Effector memory CD4-positive, alpha-beta T cell (primary cell): ENCODE measurements at places on chromosomes 7 and 10.

- no peak for DNase-seq
- no peaks in the 10 kb centered on the region for H3K4me1 ChIP-seq
- no peak overlapping the region for H3K4me3 ChIP-seq
- no peak overlapping the region for H3K27ac ChIP-seq
- no peaks in the 10 kb centered on the region for H3K36me3 ChIP-seq
Observed at GRCh38 chr7:107593025-107593410, 13.0 kb downstream of the BCAP29 start.

GRCh38 chr10:354901-355617 is 219.8 kb downstream of the ZMYND11 start:
- no peaks in the 10 kb centered on the region for H3K4me1 ChIP-seq
- H3K27ac ChIP-seq = no peak overlapping the region
- H3K4me3 ChIP-seq = no peak overlapping the region
- H3K36me3 ChIP-seq = no peaks in the 10 kb centered on the region
- no peak for DNase-seq
- H3K27me3 ChIP-seq = no peaks in the 10 kb centered on the region

DNA sequence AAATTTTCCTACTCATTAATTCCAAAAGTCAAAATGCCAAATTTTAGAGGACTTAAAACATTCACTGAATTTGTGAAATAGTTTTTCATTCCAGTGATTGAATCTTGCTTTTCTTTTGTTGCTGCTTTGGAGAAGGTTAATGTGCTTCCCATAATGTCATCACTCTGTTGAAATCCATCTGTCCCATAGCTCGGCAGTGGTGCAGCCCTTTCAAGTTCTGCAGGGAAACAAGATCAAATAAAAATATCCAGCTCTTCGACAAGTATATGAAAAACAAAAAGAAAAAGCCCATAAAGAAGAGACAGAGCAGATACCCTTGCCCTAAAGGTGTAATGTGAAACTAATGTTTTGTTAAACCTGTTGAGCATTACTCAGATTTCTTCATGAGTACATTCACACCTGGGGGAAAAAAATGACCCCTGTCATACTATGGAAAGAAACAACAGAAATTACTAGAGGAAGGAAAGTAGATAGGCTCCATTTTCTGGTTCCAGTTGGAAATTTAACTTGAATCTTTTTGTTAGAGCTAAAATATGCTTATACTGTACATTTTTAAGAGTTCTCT is 35.1 kb downstream of the AGR3 start:
- H3K27ac ChIP-seq = no peak overlapping the region
- H3K4me3 ChIP-seq = no peak overlapping the region
- no peaks in the 10 kb centered on the region for H3K4me1 ChIP-seq
- DNase-seq = no peak
- H3K27me3 ChIP-seq = no peaks in the 10 kb centered on the region

DNA sequence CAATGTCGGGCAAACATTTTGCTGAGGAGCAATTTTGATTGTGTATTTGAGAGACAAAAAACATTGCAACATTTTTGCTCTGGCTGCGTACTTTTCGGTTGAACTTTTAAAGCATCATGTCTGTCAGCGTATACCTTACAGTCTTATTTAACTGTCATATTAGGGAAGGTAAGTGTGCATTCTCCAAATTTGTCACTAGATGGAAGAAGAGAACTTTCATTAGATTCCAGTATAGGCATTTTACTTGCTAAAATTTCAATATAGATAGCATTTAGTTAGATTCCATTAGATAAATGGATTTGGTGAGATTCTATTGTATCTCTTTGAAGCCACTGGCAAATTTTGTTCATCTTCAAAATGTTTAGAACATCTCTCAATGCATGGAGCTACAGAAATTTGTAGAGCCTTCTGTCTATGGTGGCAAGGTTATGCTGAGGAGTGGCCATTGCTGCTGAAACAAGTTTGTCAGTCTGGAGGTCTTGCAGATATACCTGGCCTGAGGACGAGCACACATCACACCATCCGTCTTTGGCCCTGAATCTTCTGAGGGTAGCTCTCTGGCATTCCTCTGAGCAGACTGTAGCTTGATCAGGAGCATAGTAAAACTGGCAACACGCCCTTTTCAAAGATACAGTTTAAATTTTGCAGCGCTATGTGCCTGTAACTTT is 437.5 kb upstream of the MBL2 start:
- DNase-seq = no peak
- H3K4me3 ChIP-seq = no peak overlapping the region
- no peaks in the 10 kb centered on the region for H3K4me1 ChIP-seq
- no peak overlapping the region for H3K27ac ChIP-seq
- H3K36me3 ChIP-seq = no peaks in the 10 kb centered on the region
- H3K27me3 ChIP-seq = no peaks in the 10 kb centered on the region

GRCh38 chr7:80411621-80412020 is 100.2 kb downstream of the GNAT3 start:
- H3K36me3 ChIP-seq = no peaks in the 10 kb centered on the region
- DNase-seq = no peak

GRCh38 chr7:116528008-116528789 is 3.4 kb downstream of the CAV1 start:
- H3K27ac ChIP-seq = no peak overlapping the region
- DNase-seq = no peak
- no peak overlapping the region for H3K4me3 ChIP-seq
- peaks cover 26% of the 10 kb centered on the region for H3K27me3 ChIP-seq
- no peaks in the 10 kb centered on the region for H3K36me3 ChIP-seq
- H3K4me1 ChIP-seq = peaks cover 18% of the 10 kb centered on the region

- no peak for DNase-seq
- H3K4me1 ChIP-seq = peaks cover 3% of the 10 kb centered on the region
- no peaks in the 10 kb centered on the region for H3K36me3 ChIP-seq
- no peak overlapping the region for H3K4me3 ChIP-seq
Observed at GRCh38 chr10:3203016-3203811, 30.6 kb upstream of the PITRM1 start.

- no peak overlapping the region for H3K27ac ChIP-seq
- no peaks in the 10 kb centered on the region for H3K36me3 ChIP-seq
- no peaks in the 10 kb centered on the region for H3K27me3 ChIP-seq
- H3K4me3 ChIP-seq = no peak overlapping the region
- DNase-seq = no peak
- no peaks in the 10 kb centered on the region for H3K4me1 ChIP-seq
Observed at GRCh38 chr7:124550036-124550435, 215.6 kb downstream of the GPR37 start.

GRCh38 chr7:56287429-56288138 is 171.4 kb upstream of the NUPR2 start:
- no peak for DNase-seq
- no peak overlapping the region for H3K27ac ChIP-seq
- no peak overlapping the region for H3K4me3 ChIP-seq
- H3K27me3 ChIP-seq = no peaks in the 10 kb centered on the region

DNA sequence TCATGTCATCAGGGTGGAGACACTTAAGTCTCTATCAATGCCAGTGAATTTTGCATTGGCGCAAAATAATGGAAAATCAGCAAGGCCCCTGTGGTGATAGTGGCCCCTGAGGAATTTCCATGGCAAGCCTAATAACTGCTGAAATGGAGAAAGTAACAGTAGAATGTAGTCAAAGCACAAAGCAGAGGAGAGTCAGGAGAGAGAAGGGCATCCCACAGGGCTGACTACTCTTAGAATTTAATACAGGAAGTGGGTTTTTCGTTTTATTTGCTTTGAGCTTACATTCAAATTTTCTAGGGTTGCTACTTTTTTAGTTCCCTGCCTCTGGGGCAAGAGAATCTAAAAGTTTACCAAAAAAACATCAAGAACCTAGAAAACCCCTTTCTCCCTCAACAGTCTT is 39.0 kb downstream of the BZW2 start:
- H3K27me3 ChIP-seq = no peaks in the 10 kb centered on the region
- H3K4me3 ChIP-seq = no peak overlapping the region
- H3K27ac ChIP-seq = no peak overlapping the region
- H3K36me3 ChIP-seq = peaks cover 18% of the 10 kb centered on the region

- H3K36me3 ChIP-seq = no peaks in the 10 kb centered on the region
- no peak overlapping the region for H3K27ac ChIP-seq
- H3K27me3 ChIP-seq = no peaks in the 10 kb centered on the region
- H3K4me3 ChIP-seq = no peak overlapping the region
- no peak for DNase-seq
Observed at GRCh38 chr10:29771376-29771775, 136.6 kb upstream of the SVIL start.

GRCh38 chr7:42742318-42742717 is 169.6 kb downstream of the C7orf25 start:
- H3K36me3 ChIP-seq = no peaks in the 10 kb centered on the region
- no peaks in the 10 kb centered on the region for H3K27me3 ChIP-seq
- DNase-seq = no peak
- H3K4me3 ChIP-seq = no peak overlapping the region
- H3K4me1 ChIP-seq = no peaks in the 10 kb centered on the region
- H3K27ac ChIP-seq = no peak overlapping the region

- no peaks in the 10 kb centered on the region for H3K27me3 ChIP-seq
- no peak overlapping the region for H3K27ac ChIP-seq
- H3K4me3 ChIP-seq = no peak overlapping the region
- DNase-seq = no peak
- no peaks in the 10 kb centered on the region for H3K4me1 ChIP-seq
- no peaks in the 10 kb centered on the region for H3K36me3 ChIP-seq
Observed at GRCh38 chr7:31047313-31048146, 4.6 kb upstream of the ADCYAP1R1 start.

DNA sequence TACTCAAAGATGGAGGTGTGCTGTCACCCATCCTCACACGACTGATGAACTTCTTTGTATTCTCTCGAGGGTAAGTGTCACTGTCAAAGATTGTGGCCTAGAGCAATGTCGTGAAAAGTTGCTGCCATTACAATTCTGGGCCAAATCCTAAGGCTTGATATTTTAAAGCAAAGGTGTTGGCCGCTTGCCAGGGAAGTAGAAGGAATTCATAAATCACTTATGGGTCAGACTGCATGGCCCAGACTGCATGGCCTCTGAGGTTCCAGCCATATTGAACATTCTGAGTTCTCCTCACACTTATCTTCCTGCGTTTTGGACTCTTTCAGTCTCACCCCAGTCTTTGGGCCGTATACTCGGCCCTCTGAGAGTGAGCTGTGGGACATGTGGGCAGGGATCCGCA is 8.6 kb downstream of the MEST start:
- H3K27me3 ChIP-seq = no peaks in the 10 kb centered on the region
- no peak overlapping the region for H3K27ac ChIP-seq
- DNase-seq = no peak
